Activated naive CD8-positive, alpha-beta T cell treated with anti-CD3 and anti-CD28 coated beads, Interleukin-2, amount 50 U/mL, for 16 hours (primary cell): ENCODE measurements at places on chromosomes 7 and 10.

DNA sequence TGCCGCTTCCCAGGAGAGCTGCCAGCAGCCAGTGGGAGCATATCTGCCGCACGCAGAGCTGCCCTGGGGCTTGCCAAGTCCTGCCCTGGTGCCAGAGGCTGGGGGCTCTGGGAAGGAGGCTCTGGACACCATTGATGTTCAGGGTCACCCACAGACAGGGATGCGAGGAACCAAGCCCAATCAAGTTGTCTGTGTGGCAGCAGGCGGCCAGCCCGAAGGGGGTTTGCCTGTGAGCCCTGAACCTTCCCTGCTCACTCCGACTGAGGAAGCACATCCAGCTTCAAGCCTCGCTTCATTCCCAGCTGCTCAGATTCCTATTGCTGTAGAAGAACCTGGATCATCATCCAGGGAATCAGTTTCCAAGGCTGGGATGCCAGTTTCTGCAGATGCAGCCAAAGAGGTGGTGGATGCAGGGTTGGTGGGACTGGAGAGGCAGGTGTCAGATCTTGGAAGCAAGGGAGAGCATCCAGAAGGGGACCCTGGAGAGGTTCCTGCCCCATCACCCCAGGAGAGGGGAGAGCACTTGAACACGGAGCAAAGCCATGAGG, 94.6 kb downstream of the TACC2 start:
- no peak for DNase-seq

- DNase-seq, result no peak
Measured at GRCh38 chr10:79103585-79103984, 34.8 kb downstream of the ZMIZ1 start.

- no peak for DNase-seq
Measured at GRCh38 chr10:48940372-48940771, 732 bp upstream of the LRRC18 start.

DNA sequence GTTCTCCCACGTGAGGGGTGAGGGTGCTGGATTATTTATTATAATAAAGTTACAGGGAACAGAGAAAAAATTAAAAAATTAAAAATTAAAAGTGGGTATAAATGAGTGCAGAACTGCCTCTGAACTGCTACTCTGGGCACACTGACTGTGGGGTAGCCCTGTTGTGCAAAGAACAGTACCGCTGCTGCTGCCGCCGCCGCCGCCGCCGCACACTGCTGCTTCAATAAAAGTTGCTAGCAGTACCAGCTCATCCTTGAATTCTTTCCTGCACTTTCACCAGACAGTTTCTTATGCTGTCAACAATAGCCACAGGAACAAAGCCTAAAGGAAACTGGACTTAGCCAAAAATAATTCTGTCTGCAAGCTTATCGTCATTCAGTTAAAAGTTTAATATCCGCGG, 72.1 kb downstream of the GCC1 start:
- DNase-seq, result no peak

- DNase-seq, result no peak
Measured at GRCh38 chr7:158733775-158734494, 29.3 kb upstream of the NCAPG2 start.

- no peak for DNase-seq
Measured at GRCh38 chr10:10658172-10658785, 359.4 kb upstream of the CELF2 start.

- no peak for DNase-seq
Measured at GRCh38 chr10:17669185-17669872, 25.4 kb downstream of the STAM start.

DNA sequence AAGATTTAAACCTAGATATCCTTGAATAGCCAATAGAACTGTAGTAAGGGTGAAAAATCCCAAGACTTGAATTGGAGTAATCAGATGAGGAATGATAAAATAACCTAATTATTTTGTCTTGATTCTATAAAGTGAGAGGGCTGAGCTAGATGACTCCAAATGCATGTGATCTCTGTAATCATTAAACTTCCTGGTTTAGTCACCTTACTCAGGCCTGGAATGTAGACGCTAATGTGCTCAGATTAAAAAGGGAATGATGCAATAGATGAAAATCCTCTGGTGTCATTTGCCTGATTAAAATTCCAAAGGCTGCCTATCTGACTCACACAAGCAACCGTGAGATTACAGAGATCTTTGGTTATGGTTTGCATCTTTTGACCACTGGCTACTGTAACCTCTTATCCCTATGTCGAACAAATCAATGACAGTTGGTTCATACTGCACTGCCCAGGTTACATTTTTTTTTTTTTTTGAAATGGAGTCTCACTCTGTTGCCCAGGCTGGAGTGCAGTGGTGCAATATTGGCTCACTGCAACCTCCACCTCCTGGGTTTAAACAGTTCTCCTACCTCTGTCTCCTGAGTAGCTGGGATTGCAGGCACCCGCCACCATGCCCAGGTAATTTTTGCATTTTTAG, 2.9 kb upstream of the HKDC1 start:
- no peak for DNase-seq

DNA sequence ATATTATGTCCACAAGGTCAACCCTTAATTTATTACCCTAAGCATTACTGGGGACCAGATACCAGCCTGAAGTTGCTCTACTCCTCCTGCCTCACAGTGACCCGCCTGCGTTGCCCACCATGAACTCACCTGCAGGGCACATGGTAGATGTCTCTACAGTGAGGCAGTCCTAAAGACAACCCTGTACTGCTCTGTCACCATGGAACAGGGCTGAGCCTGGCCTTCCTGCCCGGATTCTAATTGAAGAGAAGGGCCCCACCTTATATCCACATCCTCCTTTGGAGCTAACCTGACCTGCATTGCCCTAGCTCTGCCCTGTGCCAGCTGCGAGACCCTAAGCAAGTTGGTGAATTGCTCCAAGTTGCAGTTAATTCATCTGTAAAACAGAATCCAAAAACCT, 4.1 kb downstream of the SH3PXD2A start:
- DNase-seq, result no peak

DNA sequence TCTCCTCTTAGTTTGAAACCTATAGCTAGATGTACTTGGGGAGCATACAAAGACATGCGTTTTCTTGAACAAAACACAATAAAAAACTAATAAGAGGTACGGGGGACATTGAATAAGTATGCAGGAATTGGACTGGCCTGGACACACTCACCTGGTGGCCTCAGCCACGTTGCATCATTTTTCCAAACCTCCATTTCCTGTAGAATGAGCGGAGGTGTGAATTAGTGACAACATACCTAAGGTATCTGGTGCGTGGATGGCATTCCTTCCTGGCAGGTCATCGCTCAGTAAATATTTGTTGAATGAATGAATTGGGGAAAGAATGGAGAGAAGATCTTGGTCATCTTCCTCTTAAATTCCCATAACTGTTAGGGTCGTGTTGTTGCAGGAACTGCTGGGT, 103.2 kb upstream of the CTBP2 start:
- no peak for DNase-seq

GRCh38 chr7:99626661-99627060, 9.9 kb downstream of the ZSCAN25 start:
- DNase-seq, result no peak

DNA sequence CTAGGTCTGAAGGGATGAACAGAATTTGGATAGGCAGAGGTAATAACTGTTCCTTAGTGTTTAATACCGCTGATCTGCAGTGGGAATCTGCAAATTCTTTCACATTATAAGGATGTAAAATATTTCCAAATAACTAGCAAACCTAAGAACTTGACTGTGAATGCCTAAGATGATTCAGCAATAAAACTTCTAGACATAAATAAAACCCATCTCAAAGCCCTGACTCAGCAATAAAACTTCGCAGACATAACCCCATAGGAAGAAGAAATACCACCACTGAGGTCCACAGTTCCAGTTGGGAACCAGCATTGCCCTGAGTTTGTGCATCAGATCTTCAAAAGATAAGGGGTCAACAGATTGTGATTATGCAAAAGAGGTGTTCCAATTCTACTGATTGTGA, 354.2 kb downstream of the GFRA1 start:
- DNase-seq, result no peak

DNA sequence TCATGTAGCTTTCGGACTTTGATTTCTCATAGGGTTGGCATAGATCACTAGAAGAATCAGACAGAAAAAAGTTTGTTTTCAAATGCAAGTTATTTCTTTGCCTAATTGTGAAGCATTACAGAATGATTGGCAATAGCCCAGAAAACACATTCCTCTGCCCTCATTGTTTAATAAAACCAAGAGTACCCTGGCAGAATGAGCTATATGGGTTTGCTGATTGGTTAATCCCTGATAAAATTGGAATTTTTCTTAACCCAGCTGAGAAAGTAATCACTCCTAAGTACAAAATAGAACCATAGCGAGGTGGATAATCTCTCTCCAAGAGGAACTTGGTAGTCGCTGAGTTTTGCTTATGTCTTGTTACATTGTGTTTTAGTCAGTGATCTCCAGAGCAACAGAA, 30.9 kb upstream of the CREB5 start:
- DNase-seq, result no peak

DNA sequence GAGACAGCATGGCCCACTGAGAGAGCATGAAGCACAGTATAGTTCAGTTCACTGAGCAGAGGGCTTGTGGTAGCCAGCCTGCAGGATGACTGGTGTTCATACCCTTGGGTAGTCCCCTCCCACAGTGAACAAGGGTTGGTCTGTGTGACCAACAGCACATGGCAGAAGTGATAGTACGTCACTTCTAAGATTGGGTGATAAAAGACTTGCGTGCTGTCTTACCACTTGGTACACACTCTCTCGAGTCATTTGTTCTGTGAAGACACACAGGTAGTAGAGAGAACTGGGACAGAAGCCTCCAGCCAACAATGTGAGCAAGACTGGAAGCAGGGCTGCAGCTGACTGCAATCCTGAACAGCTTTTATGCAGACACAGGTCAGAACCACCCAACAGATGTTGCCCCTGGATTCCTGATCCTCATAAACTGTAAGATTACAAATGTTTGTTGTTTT, 14.6 kb downstream of the EPC1 start:
- peak; percentile 56 for DNase-seq

DNA sequence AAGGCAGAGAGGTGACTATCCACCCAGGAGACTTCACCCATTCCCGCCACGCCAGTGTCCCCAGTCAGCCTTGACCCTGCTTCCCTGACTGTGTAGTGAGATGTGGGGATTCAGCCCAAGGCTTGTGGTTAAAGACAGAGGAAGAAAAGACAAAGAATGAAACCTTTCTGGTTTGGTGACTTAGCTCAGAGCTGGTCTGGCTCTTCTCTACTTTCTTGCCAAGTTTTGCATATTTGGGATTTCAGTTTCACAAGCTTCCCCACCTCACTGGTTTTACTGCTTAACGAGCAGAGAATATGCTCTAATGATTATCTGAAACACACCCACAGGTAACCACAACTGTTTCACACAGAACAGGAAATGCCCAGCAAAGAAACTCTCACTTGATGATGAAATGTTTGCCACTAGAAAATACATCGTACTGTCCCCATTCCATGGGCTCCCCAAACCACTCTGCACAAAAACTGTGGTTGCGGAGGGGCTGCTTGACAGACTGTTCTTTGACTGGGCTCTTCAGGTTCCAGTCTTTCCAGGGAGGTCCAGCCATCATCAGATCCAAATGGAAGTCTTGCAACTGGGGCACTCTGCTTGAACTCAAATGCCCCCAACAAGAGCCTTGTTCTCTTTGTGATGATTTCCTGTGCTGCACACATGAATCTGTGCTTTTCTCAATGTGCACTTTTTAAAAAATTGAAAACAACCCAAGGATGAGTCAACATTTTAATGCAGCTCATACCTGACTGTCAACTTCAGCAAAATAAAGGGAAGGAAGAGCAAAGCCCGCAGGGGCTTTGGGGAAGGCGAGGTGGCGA, 95.5 kb downstream of the CTBP2 start:
- DNase-seq, result no peak

GRCh38 chr10:76036111-76036940, 604.9 kb downstream of the LRMDA start:
- no peak for DNase-seq

DNA sequence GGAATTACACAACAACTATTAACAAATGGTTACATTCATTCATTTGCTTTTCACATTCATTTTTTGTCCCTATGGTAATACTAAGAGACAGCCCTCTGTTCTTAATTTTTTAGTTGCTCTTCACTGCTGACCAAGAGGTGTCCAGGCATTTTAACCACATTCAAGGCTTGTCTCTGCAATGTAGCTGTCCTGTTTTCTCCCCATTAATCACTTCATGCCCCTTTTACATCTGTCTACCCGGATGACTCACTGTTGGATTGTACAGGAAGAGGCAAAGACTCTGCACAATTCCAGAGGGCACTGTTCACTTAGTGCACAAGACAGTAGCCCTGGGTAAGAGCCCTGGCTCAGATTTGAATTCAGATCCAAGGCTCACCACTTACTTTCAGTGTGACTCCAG, 168.5 kb downstream of the NOC3L start:
- no peak for DNase-seq

- no peak for DNase-seq
Measured at GRCh38 chr10:100184426-100184825, 1.4 kb downstream of the ERLIN1 start.

- DNase-seq, result no peak
Measured at GRCh38 chr7:112462236-112462635, 12.0 kb downstream of the IFRD1 start.

- DNase-seq, result no peak
Measured at GRCh38 chr7:110090110-110090820, 1000.7 kb upstream of the LRRN3 start.

DNA sequence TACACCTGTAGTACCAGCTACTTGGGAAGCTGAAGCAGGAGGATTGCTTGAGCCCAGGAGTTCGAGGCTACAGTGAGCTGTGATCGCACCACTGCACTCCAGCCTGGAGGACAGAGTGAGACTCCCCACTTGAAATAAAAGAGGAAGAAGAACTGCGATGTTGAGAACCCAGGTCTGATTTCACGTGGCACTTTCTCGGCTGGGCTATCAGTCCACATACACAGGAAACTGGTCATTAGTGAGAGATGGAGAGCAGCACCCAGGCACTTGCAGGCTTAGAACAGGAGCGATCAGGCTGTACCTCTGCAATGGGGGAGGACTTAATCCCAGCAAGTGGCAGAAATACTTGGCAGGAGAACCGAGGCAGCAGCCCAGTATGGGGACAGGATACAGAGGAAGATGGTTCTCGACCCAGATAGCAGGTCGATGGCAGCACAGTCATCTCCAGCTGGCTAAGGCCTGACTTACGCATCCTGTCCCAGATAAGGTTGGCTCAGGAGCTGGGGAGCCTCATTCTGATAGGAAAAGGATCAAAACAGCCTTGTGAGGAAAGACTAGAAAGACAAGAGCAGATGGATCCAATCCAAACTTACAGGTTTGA, 487.7 kb upstream of the AUTS2 start:
- no peak for DNase-seq
